ENCODE measurements at places on chromosomes 2 and 18. TPM values are rescaled to one million over a fixed set of nuclear protein-coding genes. Genes with fewer than 3 reads are reported as not detected.

DNA sequence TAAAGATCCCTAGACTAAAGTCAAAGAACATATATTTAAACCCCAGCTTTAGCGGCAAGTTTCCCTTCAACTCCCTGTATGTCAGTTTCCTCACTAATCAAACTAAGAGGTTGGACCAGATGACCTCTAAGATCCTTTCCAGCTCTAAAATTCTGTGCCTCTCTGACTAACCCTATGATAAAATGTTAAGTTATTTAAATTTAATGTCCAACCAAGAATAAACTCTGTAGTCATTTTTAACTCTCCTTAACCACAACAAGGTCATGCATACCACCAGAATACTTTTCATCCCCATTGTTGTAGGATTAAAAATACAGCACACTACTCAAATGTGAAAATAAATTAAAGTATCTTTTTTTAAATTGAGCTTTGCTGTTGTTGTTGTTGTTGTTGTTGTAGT lies 5.2 kb upstream of the PDE1A start:
- no peak overlapping the region for H3K27ac ChIP-seq
- H3K4me1 ChIP-seq: no peaks in the 10 kb centered on the region
- H3K4me3 ChIP-seq: no peak overlapping the region
- no peak for DNase-seq

DNA sequence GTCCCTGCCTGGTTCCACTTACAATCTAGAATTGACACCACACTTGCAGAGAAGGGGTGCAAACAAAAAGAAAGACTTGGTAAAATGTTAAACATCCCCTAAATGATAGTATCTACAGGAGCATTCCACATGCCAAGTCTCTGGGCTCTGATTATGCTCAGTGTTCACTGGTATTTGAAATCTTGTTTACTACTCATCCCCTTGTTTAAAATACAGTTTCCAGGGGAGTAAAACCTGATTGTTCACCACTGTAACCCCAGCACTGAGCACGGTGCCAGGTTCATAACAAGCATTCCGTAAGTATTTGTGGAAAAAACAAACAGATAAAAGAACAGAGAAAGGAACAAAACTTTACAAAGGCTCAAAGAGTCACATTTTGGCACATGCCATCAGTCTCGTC lies 11.7 kb downstream of the EPB41L3 start:
- H3K4me1 ChIP-seq: no peaks in the 10 kb centered on the region
- H3K36me3 ChIP-seq: no peaks in the 10 kb centered on the region
- no peak overlapping the region for H3K27ac ChIP-seq
- H3K27me3 ChIP-seq: no peaks in the 10 kb centered on the region
- DNase-seq: no peak

DNA sequence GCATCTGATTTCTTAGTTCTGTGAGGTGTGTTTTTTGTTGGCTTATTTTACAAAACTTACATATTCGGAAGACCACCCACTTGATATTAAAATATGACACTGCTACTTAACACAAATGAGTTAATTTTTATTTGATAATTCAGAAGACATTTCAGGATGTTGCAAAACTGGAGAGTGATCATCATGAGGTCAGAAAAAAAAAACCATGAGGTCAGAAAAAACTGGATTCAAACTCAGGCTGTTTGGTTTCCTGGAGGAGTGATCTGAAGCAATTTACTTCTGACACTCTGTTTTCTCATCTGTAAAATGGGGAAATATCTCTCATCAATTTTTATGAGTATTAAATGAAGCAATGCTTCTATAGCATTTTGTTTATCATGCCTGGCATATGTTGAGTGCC lies 1.8 kb upstream of the CCBE1 start:
- no peaks in the 10 kb centered on the region for H3K4me1 ChIP-seq
- H3K27ac ChIP-seq: no peak overlapping the region
- H3K27me3 ChIP-seq: no peaks in the 10 kb centered on the region
- DNase-seq: no peak

- no peaks in the 10 kb centered on the region for H3K4me1 ChIP-seq
- no peaks in the 10 kb centered on the region for H3K27me3 ChIP-seq
- no peak for DNase-seq
- no peak overlapping the region for H3K27ac ChIP-seq
- no peak overlapping the region for H3K4me3 ChIP-seq
Observed at GRCh38 chr2:88269836-88270235, 99.7 kb downstream of the THNSL2 start.

DNA sequence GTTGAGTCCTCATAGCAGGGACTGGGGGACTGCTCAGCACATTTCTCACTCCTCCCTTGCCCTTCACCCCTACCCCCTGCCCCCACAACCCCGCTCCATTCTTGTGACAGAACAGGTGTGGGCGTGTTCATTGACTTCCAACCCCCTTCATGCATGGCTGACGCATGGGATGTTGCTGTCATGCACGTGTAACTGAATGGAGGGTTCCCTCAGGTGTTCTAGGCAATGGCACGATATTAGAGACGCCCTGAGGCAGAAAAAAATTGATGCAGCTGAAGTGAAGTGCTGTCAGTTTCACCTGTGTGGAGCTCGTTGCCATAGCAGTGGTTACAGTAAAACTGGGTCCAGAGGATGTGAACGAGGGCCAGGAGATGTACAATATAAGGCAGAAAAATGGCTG lies 6.5 kb upstream of the THOC1 start:
- H3K4me3 ChIP-seq: no peak overlapping the region
- no peaks in the 10 kb centered on the region for H3K27me3 ChIP-seq
- H3K4me1 ChIP-seq: peaks cover 5% of the 10 kb centered on the region
- H3K27ac ChIP-seq: no peak overlapping the region
- H3K36me3 ChIP-seq: no peaks in the 10 kb centered on the region
- no peak for DNase-seq

The ABHD1 gene
- total RNA-seq: 2.4 TPM

The CD8B gene
- not detected for total RNA-seq

Data from Karpas-422 (cell line).